Progenitor cell of endocrine pancreas (in vitro differentiated cells): ENCODE measurements at places on chromosomes 7 and 10.
A peak's percentile ranks its signal among the peaks of the same experiment; 100 is the strongest.

DNA sequence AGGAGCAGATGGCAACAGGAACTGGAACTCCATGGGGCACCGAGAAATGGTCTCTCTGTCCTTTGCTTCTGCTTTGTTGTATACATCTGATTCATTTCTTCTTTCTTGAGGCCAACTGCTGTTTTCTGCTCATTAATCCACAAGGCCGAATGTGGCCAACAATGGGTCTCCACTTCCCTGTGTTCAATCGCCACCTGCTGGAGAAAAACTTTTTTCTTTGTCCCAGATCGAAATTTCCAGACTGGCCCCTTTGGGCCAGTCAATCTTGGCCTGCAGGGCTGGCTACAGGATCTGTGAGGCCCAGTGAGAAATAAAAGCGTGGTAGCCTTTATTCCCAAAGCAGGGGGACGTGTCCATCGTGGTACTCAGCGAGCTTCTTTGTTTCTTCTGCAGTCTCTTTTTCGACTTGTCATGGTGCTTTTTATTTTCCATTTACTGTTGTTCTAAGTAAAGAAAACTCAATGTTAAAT is 58.8 kb downstream of the PARP12 start:
- H3K4me1 ChIP-seq: peaks cover 3% of the 10 kb centered on the region
- DNase-seq: no peak
- H3K27me3 ChIP-seq: peaks cover 15% of the 10 kb centered on the region

DNA sequence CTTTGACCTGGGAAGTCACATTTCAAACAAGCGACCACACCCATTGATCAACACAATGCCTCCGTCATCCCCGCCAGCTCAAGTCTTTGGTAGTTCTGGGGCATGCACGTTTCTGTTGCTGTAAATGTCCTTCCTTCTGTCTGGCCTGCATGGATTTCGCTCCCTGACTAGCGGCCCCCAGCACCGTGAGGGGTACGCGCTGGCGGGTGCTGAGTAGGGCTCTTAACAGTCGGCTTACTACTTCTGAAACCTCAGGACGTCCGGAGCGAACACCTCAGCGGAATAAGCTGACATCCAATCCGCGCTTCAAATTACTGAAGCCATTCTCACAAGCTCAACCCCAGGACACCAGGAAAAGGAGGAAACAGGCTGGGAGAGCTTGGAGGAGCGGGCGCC is 505 bp downstream of the NUDCD3 start:
- H3K4me1 ChIP-seq: peaks cover 30% of the 10 kb centered on the region
- H3K4me3 ChIP-seq: peak overlapping the region; percentile 83
- peak overlapping the region; percentile 97 for H3K27ac ChIP-seq
- DNase-seq: no peak
- no peaks in the 10 kb centered on the region for H3K27me3 ChIP-seq

DNA sequence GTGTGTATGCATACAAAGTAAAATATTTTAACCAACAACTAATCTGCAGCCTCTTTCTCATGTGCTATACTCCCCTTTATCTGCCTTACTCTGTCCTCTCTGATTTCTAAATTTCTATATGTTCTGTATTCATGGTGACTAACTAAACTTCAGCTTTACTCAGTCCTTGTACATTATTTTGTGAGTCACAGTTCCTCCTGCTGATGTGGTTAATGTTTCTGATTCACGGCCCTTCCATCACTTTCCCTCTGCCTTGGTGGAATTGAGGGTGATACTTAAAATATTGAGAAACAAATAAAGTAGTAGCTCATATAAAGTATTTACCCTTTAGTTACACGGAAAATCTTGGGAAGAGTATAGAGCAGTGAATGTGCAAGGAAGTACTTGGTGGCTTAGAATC is 899.1 kb upstream of the ZWINT start:
- H3K36me3 ChIP-seq: no peaks in the 10 kb centered on the region
- H3K27me3 ChIP-seq: no peaks in the 10 kb centered on the region
- H3K4me1 ChIP-seq: no peaks in the 10 kb centered on the region
- H3K27ac ChIP-seq: no peak overlapping the region
- H3K4me3 ChIP-seq: no peak overlapping the region
- DNase-seq: no peak

DNA sequence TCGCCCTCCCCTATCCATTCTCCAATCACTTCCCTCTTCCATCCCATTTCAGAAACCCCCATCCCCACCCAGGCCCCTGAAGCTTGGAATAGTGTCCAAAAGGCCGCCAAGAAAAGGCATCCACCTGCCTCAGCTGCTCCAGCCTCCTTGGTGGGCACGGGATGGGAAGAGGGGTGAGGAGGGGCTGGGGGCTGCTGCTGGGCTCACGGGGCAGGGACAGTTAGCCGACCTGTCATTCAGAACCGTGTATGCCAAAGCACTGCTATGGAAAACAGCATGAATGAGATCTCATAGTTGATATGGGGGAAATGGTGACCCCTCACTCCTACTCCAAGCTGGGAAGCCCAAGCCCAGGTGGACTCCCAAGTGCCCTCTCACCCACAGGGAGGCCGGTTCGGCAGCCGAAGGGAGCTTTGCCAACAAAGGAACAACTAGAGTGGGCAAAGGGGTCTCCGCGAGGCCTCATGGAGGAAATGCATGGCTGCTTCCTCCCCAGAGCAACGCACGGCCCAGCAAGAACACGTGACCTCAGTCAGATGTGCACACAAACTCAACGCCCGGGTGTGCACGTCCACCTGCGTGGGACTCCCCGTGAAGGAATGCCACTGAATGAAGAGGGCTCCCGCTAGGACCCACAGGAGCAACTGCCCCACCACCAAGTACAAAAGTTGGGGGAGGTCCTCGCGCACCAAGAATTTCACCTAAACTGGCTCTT is 52.5 kb downstream of the EBF3 start:
- H3K27me3 ChIP-seq: peaks cover 70% of the 10 kb centered on the region
- no peak for DNase-seq
- peaks cover 20% of the 10 kb centered on the region for H3K4me1 ChIP-seq
- H3K27ac ChIP-seq: no peak overlapping the region
- H3K4me3 ChIP-seq: no peak overlapping the region

GRCh38 chr10:102411341-102412255 is 7.0 kb downstream of the PSD start:
- no peaks in the 10 kb centered on the region for H3K36me3 ChIP-seq
- H3K4me1 ChIP-seq: peaks cover 15% of the 10 kb centered on the region
- H3K4me3 ChIP-seq: peak overlapping the region; percentile 63
- peaks cover 67% of the 10 kb centered on the region for H3K27me3 ChIP-seq
- no peak for DNase-seq
- H3K27ac ChIP-seq: peak overlapping the region; percentile 53

- H3K36me3 ChIP-seq: peaks cover 28% of the 10 kb centered on the region
- H3K27me3 ChIP-seq: no peaks in the 10 kb centered on the region
- H3K27ac ChIP-seq: peak overlapping the region; percentile 41
- no peak overlapping the region for H3K4me3 ChIP-seq
- DNase-seq: no peak
These were observed 43.2 kb downstream of the PROSER2 start for GRCh38 chr10:11866199-11866925.

DNA sequence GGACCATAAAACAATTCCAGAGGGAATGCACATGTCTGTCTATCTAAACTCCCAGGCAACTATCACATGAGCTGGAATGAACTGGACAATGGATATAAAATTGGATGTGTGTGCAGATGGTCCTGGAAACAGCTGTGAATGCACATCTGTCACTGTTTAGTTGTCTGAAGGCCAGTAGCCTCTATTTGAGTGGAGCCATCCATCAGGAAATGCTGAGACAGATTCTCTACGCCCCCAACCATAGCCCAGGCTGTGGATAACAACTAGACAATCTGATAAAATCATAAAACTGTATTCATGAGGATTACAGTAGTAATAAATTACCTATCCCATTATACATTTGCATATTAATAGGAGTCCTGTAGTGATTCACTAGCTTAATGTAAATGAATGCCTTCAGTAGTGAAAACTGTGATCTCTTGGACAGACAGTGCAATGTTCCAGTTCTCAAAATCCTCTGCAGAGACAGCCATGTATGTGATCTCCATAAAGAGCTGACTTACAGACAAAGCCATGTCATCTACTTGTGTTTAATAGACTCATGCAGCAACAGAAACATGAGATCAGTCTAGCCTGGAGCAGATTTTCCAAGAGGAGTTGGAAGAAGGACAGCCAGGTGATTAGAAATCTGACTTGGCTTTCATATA is 907.6 kb downstream of the KCNMA1 start:
- H3K27ac ChIP-seq: no peak overlapping the region
- H3K36me3 ChIP-seq: no peaks in the 10 kb centered on the region
- no peak for DNase-seq
- H3K4me1 ChIP-seq: no peaks in the 10 kb centered on the region
